GM03348 (cell line): ENCODE measurements at places on chromosomes 6 and 20.

DNA sequence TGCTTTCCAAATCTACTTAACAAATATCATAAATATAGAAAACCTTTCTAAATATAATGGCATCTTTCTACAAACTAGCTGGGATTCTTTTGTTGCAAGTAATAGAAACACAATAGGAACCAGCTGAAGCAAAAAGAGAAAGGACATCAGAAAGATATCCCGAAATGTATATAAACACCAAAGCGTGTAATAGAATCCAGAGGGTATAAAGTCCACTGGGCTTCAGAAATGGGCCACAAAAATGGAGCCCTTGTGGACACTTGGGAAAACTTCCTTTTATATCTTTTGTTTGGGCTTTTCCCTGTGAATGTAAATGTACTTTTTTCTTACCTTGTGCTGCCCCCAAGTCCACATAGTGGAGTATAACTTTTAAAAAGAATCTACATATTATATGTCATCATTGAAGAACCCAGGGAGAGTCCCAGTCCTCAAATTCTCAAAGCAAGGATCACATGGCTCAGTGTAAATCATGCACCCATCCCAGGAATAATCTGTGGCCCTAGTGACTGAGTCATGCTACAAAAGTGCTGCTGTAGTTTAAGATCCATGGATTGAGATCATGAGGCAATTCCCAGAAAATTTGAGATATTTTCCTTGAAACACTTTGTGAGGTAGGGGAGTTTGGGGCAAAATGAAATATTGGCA lies 457.0 kb downstream of the EPM2A start:
- peak; percentile 43 for DNase-seq

- peak; percentile 95 for DNase-seq
These were observed at the start of gene NT5DC1 for GRCh38 chr6:116100419-116101301. TSS of gene NT5DC1 (plus strand) at chr6:116100853. CDS start at chr6:116100931, 78 bp downstream.

DNA sequence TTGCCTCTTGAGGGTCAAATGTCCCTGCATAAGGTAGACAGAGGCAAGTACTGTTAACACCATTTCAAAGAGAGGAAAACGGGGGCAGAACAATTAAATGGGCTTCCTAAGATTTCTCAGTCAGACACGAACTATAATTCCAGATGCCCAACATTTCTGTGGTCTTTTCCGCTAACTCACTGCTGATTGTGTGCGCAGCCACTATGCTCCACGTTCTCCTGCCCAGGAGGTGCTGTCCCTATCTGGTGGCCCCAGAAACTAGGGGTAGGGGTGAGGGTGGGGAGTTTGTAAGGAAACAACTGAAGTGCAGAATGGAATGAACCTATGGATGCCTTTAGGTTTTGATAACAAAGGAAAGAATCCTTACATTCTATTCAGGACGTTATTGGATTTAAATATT lies 86.1 kb upstream of the BACH2 start:
- no peak for DNase-seq

DNA sequence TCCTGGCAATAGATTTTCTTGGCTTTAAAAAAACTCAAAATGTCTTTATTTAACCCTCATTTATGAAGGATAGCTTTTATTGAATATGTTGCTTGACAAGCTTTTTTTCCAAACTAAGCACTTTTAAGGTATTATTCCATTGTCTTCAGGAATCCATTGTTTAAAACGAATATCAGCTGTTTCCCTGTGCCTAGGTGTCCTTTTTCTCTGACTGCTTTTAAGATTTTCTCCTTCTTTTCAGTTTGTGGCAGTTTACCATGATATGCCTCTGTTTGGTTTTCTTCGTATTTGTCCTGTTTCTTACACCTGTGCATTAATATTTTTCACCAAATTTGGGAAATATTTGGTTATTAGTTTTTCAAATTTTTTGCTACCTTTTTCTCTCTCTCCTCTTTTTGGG lies 68.4 kb downstream of the YTHDF1 start:
- no peak for DNase-seq

GRCh38 chr6:63066055-63066704 lies 145.1 kb upstream of the FKBP1C start:
- DNase-seq, result no peak

- DNase-seq, result no peak
These were observed 31.8 kb downstream of the CEBPB start for GRCh38 chr20:50222309-50223038.
